T-helper 17 cell (primary cell): ENCODE measurements at places on chromosomes 3 and 15.
A peak's percentile ranks its signal among the peaks of the same experiment; 100 is the strongest.

- DNase-seq, result peak; percentile 6
- peaks cover 5% of the 10 kb centered on the region for H3K36me3 ChIP-seq
- H3K4me3 ChIP-seq, result peak overlapping the region; percentile 31
Observed at GRCh38 chr3:71585887-71586809, 2.6 kb upstream of the FOXP1 start.

- H3K36me3 ChIP-seq, result peaks cover 8% of the 10 kb centered on the region
- peaks cover 2% of the 10 kb centered on the region for H3K4me1 ChIP-seq
- peaks cover 70% of the 10 kb centered on the region for H3K27me3 ChIP-seq
- H3K4me3 ChIP-seq, result no peak overlapping the region
Observed at GRCh38 chr3:134404366-134404885, 30.2 kb upstream of the AMOTL2 start.

DNA sequence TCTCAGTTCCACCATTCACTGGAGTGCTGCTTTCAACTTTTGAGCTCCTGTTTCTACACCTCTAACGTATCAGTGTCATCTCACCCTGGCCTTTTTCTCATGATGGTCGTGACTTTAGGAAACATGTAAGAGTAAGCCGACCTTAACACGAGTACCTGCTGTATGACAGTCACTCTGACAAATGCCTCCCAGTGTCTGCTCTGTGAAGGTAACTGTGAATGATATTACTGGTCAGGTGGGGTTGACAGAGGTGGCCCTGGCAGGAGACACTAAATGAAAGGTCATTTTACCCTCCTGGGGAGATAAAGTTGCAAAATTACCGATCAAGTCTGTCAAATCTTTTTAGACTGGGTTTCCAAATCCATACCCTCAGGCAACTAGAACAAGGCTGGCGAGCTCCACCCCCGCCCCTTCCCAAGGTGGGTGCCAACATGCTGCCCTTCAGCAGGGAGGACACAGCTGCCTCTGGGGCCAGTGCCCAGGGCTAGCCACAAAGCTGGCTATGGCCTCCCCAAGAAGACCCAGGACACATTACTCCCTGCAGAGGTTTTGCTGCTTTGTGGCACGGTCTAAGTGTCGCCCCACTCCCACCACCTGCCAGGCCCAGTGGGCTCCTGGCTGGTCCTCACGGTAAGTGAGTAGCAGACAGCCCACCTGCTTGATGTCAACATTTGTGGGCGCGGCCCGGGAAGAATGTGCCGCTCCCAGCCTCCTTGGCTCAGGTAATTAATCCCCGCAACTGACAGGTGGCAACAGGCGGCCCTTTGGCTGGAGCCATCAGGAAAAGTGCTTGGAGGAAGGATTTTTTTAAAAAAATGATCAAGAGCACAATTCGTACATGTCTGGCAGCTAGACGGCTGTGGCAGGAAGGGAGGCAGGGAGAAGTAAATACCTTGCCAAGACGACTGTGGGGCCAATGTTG is 211.8 kb downstream of the TP63 start:
- no peak for DNase-seq
- peaks cover 40% of the 10 kb centered on the region for H3K27me3 ChIP-seq
- H3K27ac ChIP-seq, result no peak overlapping the region
- H3K4me3 ChIP-seq, result no peak overlapping the region
- H3K36me3 ChIP-seq, result peaks cover 6% of the 10 kb centered on the region

DNA sequence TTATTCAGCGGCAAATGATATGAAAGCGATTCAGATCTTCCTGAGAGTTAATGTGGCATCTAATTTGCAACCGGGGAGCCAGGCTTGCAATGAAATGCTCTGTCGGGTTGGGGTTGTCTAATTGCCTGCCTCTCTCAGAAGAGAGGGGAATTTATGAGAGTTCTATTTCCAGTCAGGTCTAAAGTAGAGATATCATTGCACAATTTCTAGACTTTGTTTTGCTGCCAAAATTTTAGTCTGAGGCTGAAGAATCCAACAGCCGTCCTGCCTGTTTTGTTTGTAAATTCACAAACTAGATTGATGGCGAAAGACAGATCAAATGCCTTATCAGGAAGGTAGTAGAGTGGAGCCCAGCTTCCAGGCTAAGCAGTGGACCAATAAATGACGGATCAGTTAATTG is 610 bp downstream of the LIPC start:
- no peaks in the 10 kb centered on the region for H3K4me1 ChIP-seq
- no peak for DNase-seq
- no peaks in the 10 kb centered on the region for H3K36me3 ChIP-seq
- H3K4me3 ChIP-seq, result no peak overlapping the region

DNA sequence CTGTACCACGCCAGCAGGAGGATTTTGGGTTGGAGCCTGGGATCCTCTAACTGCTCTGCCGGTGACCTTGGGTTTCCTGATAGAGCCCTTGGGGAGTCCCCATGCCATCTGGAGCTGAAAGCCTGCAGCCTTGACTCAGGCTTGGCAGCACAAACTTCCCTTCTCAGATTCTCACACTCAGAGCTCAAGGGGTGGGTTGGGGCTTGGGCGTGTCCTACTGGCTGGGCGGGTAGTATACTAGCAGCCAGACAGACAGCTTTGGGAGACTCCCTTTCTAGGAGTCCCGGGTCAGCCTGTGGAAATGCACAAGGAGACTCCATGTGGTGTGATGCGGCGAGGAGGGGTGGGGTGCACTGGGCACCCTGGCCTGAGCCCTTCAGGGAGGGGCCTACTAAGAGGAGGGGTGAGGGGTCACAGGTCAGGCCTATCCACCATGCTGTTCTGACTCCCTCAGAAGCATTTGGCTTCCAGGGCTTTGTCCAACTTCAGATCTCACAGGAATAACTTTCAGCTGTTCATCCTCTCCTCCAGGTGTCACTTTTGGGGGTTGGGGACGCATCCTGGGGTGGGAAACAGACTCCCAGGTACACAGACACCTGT is 21.6 kb upstream of the PLXNA1 start:
- H3K4me1 ChIP-seq, result peaks cover 3% of the 10 kb centered on the region
- H3K27ac ChIP-seq, result no peak overlapping the region
- no peaks in the 10 kb centered on the region for H3K27me3 ChIP-seq

- no peak overlapping the region for H3K27ac ChIP-seq
- no peak for DNase-seq
- peaks cover 10% of the 10 kb centered on the region for H3K4me1 ChIP-seq
- no peaks in the 10 kb centered on the region for H3K36me3 ChIP-seq
- H3K27me3 ChIP-seq, result peaks cover 9% of the 10 kb centered on the region
Observed at GRCh38 chr3:50433954-50434353, 69.5 kb downstream of the CACNA2D2 start.

GRCh38 chr15:74920456-74920855 is 13.8 kb upstream of the FAM219B start:
- DNase-seq, result no peak
- peaks cover 5% of the 10 kb centered on the region for H3K4me1 ChIP-seq
- H3K4me3 ChIP-seq, result no peak overlapping the region

- no peak overlapping the region for H3K4me3 ChIP-seq
- H3K36me3 ChIP-seq, result peaks cover 2% of the 10 kb centered on the region
- no peak overlapping the region for H3K27ac ChIP-seq
- DNase-seq, result no peak
Observed at GRCh38 chr3:104286645-104287044, 1080.1 kb upstream of the ALCAM start.

DNA sequence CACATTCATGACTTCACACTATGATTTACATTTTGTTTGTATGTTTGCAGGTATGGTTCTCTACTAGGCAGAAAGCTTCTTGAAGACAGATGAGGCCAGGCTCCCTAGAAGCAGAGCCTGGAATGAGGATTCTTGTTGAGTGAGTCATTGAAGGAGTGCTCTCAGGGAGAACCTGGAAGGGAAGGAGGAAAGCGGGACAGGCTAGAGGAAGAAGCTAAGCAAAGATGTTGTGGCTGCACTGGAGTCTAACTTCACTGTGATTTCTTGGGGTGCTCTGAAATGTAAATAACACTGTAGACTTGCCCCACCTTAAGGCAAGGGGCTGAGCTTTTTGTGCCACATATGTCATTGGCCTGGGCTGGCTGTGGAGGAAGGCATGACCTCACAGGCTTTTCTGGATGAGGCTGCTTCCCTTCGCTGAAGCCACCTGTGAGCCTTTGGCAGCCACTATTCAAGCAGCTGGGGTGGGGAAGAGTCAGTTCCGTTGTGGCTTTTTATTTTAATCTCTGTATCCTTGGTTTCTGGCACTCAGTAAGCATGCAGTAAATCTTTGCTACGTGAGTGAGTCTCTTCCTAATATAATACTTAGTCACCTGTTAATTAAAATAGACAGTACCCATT is 307.3 kb downstream of the SV2B start:
- H3K27me3 ChIP-seq, result peaks cover 7% of the 10 kb centered on the region
- H3K27ac ChIP-seq, result peak overlapping the region; percentile 64
- peaks cover 14% of the 10 kb centered on the region for H3K4me1 ChIP-seq
- no peak for DNase-seq
- no peaks in the 10 kb centered on the region for H3K36me3 ChIP-seq

- H3K4me1 ChIP-seq, result peaks cover 17% of the 10 kb centered on the region
- H3K27ac ChIP-seq, result peak overlapping the region; percentile 66
- no peaks in the 10 kb centered on the region for H3K36me3 ChIP-seq
- peak; percentile 35 for DNase-seq
- peak overlapping the region; percentile 12 for H3K4me3 ChIP-seq
Observed at GRCh38 chr3:108818404-108818803, 4.2 kb upstream of the TRAT1 start.
